ENCODE measurements at places on chromosomes 11 and 22. TPM values are rescaled to one million over a fixed set of nuclear protein-coding genes. Genes with fewer than 3 reads are reported as not detected.

GRCh38 chr11:74736031-74736430, 4.8 kb upstream of the CHRDL2 start:
- 0 out of 2 replicates have a peak, but pooled peaks cover 2% of the 10 kb centered on the region for H3K4me1 ChIP-seq
- H3K27ac ChIP-seq, result no peak overlapping the region

DNA sequence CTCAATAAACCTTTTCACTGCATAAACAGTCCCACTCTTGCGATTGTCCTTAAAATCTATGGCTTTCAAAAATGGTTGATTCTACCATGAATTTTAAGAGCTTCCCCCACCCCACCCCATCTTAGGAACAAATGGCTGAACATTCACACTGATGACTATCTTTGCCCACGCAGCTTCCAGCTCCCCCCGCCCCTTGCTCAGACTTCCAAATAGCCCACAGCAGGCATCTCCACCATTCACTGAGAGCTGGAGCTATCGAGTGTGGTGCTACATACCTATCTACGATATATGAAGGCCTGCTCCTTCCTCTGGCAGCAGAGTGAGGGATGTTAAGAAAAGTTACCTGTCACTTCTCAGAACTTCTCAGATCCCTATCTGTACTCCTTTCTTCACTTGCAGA, 26.7 kb downstream of the EIF3F start:
- no peak overlapping the region for H3K4me3 ChIP-seq
- H3K36me3 ChIP-seq, result no peaks in the 10 kb centered on the region
- no peak for DNase-seq
- H3K27ac ChIP-seq, result no peak overlapping the region
- H3K27me3 ChIP-seq, result no peaks in the 10 kb centered on the region
- H3K4me1 ChIP-seq, result peaks cover 20% of the 10 kb centered on the region

Gene OR6T1
- not detected for total RNA-seq

GRCh38 chr11:73326929-73327811, 19.1 kb downstream of the ARHGEF17 start:
- H3K27ac ChIP-seq, result peak overlapping the region; percentile 54
- H3K4me1 ChIP-seq, result peaks cover 69% of the 10 kb centered on the region
- peaks cover 12% of the 10 kb centered on the region for H3K36me3 ChIP-seq

GRCh38 chr22:46051646-46052045, 74.7 kb upstream of the WNT7B start:
- H3K4me1 ChIP-seq, result peaks cover 19% of the 10 kb centered on the region
- DNase-seq, result no peak
- peaks cover 6% of the 10 kb centered on the region for H3K36me3 ChIP-seq
- H3K27ac ChIP-seq, result no peak overlapping the region
- H3K4me3 ChIP-seq, result no peak overlapping the region

DNA sequence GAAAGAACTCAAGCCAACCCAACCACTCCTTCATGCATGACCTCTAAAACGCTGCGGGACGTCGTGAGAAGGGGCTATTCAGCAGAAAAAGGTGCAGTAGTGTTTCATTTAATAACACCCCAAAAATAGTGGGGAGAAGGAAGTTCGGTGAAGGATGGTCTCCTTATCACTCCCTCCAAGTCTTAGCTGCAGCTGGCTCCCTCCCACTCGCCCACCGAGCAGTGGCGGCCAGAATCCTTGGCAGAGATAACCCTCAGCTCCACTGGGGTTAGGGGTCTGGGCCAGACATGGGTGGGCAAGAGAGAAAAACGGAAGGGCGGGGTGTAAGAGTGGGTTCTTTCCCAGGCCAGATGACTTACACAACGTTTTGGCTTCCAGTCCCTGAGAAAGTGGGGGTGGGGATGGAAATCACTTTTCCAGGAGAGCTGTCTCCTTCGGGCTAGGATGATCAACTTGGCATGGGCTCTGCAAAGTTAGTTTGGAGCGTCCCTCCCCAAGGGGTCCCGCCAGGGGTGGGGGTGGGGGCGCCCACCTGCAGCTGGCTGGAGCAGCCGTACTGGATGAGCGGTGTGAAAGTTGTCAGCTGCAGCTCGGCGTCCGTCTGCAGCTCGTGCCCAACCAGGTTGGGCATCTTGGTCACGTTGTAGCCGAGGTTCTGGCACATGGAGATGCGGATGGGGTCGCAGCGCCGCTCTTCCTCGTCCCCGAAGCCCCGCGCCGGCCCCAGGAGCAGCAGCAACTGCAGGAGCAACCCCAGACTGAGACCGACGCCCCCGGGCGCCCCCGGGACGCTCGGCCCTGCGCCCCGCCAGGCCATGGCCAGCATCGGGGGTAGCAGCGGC, 705 bp downstream of the FZD4 start:
- H3K36me3 ChIP-seq, result peaks cover 7% of the 10 kb centered on the region
- peaks cover 6% of the 10 kb centered on the region for H3K27me3 ChIP-seq
- peak overlapping the region; percentile 62 for H3K27ac ChIP-seq

- peaks cover 10% of the 10 kb centered on the region for H3K4me1 ChIP-seq
- H3K27ac ChIP-seq, result no peak overlapping the region
- H3K4me3 ChIP-seq, result no peak overlapping the region
These were observed 853.5 kb downstream of the METTL15 start for GRCh38 chr11:28961726-28962125.

Gene DDTL
- total RNA-seq, result 0.36 TPM

- no peak overlapping the region for H3K27ac ChIP-seq
- no peaks in the 10 kb centered on the region for H3K36me3 ChIP-seq
- DNase-seq, result peak; percentile 39
- peaks cover 7% of the 10 kb centered on the region for H3K4me1 ChIP-seq
These were observed 550.5 kb downstream of the MIAT start for GRCh38 chr22:27207907-27208306.

DNA sequence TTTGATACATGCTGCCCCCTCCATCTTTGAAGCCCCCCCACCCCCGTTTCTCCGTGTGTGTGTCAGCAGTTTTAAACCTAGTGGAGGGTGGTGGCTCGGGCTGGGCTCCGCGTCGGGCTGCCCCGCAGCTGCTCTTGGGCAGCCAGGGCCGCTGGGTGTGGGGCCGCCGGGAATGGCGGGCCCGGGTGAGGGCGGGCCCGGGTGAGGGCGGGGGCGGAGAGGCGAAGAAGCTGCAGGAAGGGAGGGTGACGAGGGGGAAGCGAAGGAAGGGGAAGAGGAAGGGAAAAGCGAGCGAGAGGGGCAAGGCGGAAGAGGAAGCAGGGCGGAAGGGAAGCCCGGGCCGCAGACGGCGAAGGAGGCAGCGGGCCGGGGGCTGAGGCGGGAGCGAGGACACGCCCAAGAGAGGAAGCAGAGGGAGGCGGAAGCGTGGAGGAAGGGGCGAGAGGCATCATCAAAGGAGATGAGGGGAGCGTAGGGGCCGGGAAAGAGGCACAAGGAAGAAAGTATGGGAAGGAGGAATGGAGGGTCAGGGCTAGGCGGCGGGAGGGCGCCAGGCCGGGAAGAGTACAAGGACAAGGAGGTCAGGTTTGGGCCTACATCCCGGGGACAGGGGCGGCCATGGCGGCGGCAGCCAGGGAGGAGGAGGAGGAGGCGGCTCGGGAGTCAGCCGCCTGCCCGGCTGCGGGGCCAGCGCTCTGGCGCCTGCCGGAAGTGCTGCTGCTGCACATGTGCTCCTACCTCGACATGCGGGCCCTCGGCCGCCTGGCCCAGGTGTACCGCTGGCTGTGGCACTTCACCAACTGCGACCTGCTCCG, 82.4 kb downstream of the BCR start:
- H3K27me3 ChIP-seq, result no peaks in the 10 kb centered on the region
- H3K27ac ChIP-seq, result no peak overlapping the region
- no peak for DNase-seq
- H3K36me3 ChIP-seq, result peaks cover 34% of the 10 kb centered on the region

- H3K4me1 ChIP-seq, result peaks cover 8% of the 10 kb centered on the region
- no peak overlapping the region for H3K27ac ChIP-seq
- no peak overlapping the region for H3K4me3 ChIP-seq
- DNase-seq, result peak; percentile 29
These were observed 43.9 kb downstream of the SGSM3 start for GRCh38 chr22:40414311-40414710.

- H3K4me1 ChIP-seq, result no peaks in the 10 kb centered on the region
- H3K4me3 ChIP-seq, result no peak overlapping the region
- no peak overlapping the region for H3K27ac ChIP-seq
- H3K27me3 ChIP-seq, result no peaks in the 10 kb centered on the region
These were observed 12.9 kb downstream of the USP28 start for GRCh38 chr11:113862435-113862834.

DNA sequence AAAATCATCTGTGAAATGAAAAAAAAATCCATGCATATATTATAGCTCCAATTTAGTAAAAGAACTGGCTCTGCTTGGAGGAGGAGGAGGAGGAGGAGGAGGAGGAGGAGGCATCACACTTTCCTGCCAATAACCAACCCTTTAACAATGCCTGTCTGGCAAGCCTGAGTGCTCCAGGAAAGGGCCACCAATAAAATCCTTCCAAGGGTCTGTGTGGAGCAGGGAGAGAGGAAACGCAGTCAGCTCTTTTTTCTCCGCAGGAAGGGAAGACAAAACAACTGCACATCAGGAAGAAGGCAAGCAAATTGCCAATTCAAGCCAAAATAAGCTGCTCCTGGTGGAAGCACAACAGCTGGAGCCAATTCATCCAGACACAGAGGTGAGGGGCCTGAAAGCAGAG, 139.0 kb downstream of the KCNC1 start:
- DNase-seq, result no peak
- H3K4me1 ChIP-seq, result no peaks in the 10 kb centered on the region
- no peak overlapping the region for H3K27ac ChIP-seq
- no peaks in the 10 kb centered on the region for H3K27me3 ChIP-seq
- H3K36me3 ChIP-seq, result no peaks in the 10 kb centered on the region

Gene QSER1
- 21.1 TPM for total RNA-seq

Gene SMIM35
- total RNA-seq, result not detected

DNA sequence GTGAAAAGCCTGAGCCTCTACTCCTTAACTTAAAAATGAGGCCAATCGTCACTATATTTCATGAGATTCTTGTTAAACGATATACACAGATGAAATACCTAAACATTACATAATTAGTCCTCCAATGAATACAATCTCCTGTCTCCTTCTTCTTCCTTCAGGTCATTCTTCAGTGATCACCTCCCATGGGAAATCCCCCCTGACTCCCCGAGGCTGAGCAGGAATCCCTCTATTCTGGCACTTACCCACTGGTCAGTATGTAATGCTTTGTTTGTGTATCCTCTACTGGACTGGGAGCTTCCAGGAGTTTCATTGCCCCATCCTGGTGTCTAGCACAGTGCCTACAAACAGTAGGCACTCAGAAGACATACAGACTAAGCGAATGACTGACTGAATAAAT, 52.3 kb downstream of the RAB38 start:
- no peaks in the 10 kb centered on the region for H3K4me1 ChIP-seq
- H3K36me3 ChIP-seq, result no peaks in the 10 kb centered on the region
- no peaks in the 10 kb centered on the region for H3K27me3 ChIP-seq

DNA sequence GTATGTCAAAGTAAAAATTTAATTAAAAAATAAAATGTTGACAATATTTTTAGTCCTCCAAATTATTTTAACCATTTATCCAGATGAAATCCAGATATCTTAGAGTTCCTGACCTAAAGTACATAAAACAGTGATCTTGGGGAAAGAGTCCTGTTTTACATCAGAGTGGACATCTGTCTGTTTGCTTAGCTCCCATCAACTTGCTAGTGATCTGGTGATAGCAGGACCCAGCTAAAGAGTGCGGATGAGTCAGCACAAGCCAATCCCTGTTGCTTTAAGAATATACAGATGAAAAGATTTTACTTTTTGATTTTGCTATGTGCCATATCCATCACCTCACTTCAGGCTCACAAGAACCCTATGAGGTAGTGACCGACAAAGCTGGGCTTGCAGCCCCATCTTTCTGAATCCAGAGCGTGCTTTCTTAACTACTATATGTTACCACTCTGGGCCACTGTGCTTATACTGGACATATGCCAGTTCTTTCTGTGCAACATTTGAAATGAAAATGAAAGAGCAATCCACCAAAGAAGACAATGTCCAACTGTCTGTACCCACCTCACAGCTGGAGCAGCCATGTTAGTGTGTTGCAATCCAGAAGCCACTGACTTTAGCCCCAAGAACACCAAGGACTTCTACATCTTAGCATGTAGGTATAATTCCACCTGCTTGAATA, 167.6 kb upstream of the SESN3 start:
- H3K27ac ChIP-seq, result no peak overlapping the region
- H3K36me3 ChIP-seq, result no peaks in the 10 kb centered on the region
- no peak for DNase-seq
- no peaks in the 10 kb centered on the region for H3K27me3 ChIP-seq
- no peaks in the 10 kb centered on the region for H3K4me1 ChIP-seq
- no peak overlapping the region for H3K4me3 ChIP-seq

DNA sequence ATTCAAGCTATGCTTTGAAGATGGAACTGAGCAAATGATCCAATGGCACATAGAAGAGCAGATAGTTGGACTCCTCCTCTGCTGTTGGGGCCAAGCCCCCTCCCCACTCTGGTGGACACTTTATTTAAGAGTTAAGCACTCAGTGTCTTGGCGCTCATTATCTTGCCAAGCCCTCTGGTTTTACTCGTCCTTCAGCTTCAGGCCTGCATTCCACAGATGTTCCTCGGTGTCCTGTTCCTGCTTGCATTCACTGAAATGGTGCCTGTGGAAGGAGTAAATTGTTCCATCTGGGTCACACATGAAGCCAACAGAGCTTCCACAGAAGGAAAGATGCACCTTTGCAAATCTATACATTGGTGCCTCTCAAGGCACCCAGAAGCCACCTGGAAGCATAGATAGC, 26.1 kb downstream of the MAML2 start:
- no peak for DNase-seq
- no peak overlapping the region for H3K4me3 ChIP-seq
- peaks cover 4% of the 10 kb centered on the region for H3K36me3 ChIP-seq
- H3K27ac ChIP-seq, result no peak overlapping the region

Gene LMO2
- not detected for total RNA-seq

- no peak overlapping the region for H3K4me3 ChIP-seq
- DNase-seq, result no peak
- peaks cover 7% of the 10 kb centered on the region for H3K4me1 ChIP-seq
- no peaks in the 10 kb centered on the region for H3K36me3 ChIP-seq
- no peaks in the 10 kb centered on the region for H3K27me3 ChIP-seq
These were observed 110.0 kb downstream of the KIRREL3 start for GRCh38 chr11:126890561-126890960.

DNA sequence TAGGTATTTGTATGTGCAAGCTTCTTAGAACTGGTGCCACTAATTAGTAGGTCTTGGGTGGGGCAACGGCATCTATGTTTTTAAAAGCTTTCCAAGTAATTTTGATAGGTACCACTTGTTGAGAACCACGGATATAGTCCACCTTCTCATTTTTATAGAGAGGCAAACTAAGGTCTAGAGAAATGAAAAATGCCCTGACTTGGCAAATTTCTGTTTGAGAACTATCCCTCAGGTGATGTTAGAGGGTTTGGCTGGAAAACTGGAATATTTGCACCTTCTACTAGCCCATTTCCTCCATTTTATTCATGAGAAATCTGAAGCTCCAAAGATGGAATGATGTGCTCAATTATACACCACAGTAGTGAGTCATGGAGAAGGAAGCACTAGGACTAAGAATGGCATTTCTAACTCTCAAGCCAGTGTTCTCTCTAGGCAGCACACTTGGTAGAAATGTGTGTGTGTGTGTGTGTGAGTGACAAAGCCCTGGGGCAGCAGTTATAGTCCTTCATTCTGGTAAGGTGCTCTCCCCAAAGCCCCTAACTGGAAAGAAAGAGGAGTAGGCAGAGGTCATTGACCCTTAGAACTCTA, 1.8 kb upstream of the TMEM86A start:
- H3K4me3 ChIP-seq, result no peak overlapping the region
- H3K27me3 ChIP-seq, result peaks cover 4% of the 10 kb centered on the region
- H3K27ac ChIP-seq, result no peak overlapping the region
- peaks cover 3% of the 10 kb centered on the region for H3K4me1 ChIP-seq
- DNase-seq, result peak; percentile 57

GRCh38 chr11:18671246-18671645, 27.3 kb upstream of the TMEM86A start:
- no peaks in the 10 kb centered on the region for H3K4me1 ChIP-seq
- H3K27me3 ChIP-seq, result peaks cover 2% of the 10 kb centered on the region
- DNase-seq, result no peak
- H3K27ac ChIP-seq, result no peak overlapping the region

Gene OR8G5
- not detected for total RNA-seq
